A549 (cell line): ENCODE measurements at places on chromosomes 6 and 20. TPM values are rescaled to one million over a fixed set of nuclear protein-coding genes. Genes with fewer than 3 reads are reported as not detected.
A peak's percentile ranks its signal among the peaks of the same experiment; 100 is the strongest.

The SAMD10 gene
- not detected in 3 replicates for polyA plus RNA-seq

The CTAGE9 gene
- not detected in 3 replicates for polyA plus RNA-seq

DNA sequence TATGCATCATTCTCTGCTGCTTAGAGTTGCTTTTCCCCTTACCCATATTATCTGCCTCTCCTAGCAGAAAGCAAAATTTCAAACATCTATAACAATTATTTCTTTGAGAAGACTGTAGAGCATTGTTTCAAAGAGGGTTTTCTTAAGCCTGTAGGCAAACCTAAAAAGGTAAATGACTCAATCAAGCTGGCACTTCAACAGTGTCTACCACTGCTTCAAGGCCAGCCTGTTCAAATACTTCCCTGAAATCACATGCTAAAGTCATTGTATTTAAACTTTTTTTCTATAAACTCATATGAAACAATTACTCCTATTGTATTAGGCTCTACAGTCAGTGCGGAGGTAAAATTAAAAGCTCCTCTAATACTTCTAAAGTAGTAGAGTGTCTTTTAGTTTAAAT, 87.1 kb downstream of the OGFRL1 start:
- DNase-seq = no peak

GRCh38 chr20:43490038-43490437, 17.5 kb upstream of the L3MBTL1 start:
- DNase-seq = no peak

- no peak for DNase-seq
Observed at GRCh38 chr6:137949686-137950390, 82.8 kb downstream of the TNFAIP3 start.

DNA sequence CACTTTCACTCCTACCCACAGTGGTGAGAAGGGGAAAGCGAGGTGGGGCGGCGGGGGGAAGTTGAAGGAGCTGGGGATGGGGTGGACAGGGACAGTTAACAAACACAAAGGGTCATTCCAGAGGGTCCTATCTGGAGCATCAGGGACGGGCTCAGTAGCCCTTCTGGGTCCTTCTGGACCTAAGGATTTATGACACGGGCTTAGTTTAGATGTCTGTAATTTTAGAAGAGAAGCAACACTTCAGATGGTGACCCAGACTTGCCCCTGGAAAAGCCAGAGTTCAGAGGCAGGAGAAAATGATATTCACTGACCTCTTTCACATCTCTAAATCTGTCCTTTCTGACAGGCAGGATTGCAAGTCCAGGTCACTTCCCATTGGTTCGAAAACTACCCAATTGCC, 36.3 kb downstream of the PDE10A start:
- no peak for DNase-seq

The TNNC2 gene
- polyA plus RNA-seq = 0.17 to 0.22 TPM in 2 of 3 replicates, not detected in the other

The CCN6 gene
- polyA plus RNA-seq = not detected in 3 replicates

DNA sequence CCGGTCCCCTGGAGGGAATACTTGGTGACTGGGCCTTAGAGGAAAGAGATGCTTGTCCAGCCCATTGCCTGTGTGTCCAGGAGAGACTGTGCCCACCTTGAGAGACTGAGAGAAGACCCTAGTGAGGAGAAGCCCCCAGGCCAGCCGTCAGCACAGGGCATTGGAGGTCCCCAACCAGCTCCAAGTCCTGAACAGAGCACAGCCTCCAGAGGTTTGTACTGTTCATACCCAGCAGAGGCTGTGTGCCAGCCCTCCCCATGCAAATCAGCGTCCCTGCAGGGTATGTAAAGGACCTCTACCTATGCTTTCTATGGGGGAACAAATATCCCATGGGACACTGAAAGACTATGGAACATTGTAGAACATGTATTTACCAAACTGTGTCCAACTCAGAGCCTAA, 8.4 kb downstream of the HLA-E start:
- no peak for DNase-seq

DNA sequence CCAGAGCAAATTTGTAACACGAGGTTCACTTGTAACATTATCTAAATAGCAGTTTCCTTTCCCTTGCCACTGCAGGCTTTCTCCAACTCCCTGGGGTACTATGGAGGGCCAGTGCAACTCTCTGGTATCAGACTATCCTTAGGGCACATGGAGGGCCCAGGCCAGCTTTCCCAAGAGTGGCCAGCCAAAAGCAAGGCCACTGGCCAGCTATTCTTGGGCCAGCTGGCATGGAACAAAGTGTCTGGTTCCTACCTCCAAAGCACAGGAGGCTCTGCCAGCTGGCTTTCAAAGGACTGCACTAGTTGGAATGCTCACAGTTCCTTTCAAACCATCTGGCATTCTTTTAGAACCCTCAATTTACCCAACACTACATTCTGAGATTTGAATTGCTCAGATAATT, 8.7 kb downstream of the RNF24 start:
- DNase-seq = no peak

The ACTR5 gene
- 7.7 to 9.3 TPM (median 8.8 TPM) in 3 replicates for polyA plus RNA-seq

GRCh38 chr6:112842330-112842685, 495.2 kb downstream of the RFPL4B start:
- DNase-seq = no peak

GRCh38 chr20:50848341-50848808, 53.5 kb downstream of the BCAS4 start:
- DNase-seq = no peak

GRCh38 chr6:141700819-141701218, 431.9 kb upstream of the GJE1 start:
- no peak for DNase-seq

- DNase-seq = no peak
Observed at GRCh38 chr6:167140589-167141474, 16.9 kb downstream of the GPR31 start.

DNA sequence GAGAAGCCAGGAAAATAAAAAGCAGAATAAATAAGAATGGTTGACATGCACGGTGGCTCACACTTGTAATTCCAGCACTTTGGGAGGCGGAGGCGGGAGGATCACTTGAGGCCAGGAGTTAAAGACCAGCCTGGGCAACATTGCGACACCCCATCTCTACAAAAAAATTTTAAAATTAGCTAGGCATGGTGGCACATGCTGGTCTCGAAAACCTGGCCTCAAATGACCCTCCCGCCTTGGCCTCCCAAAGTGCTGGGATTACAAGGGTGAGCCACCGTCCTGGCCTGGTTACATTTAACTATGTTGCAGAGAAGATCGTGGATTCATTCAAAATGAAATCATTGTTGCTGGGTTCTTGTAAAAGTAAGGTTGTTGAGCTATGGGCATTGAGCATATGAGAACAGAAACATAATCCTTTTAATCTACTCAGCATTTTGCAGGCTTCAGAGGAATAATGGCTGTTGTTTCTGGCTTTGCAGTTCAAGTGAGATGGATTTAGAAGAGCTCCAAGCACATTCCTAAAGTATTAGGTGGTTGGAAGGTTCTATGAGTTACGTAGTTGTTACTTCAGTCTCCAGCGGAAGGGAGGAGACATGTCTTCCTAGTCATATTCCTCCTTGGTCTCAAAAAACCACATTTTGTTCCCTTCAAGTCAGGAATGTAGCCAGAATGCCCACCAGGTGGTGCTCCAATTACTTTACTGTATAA, 45.6 kb upstream of the RAB23 start:
- DNase-seq = peak; percentile 28

- DNase-seq = peak; percentile 61
Observed at GRCh38 chr20:48697845-48698491, 129.8 kb downstream of the PREX1 start.

DNA sequence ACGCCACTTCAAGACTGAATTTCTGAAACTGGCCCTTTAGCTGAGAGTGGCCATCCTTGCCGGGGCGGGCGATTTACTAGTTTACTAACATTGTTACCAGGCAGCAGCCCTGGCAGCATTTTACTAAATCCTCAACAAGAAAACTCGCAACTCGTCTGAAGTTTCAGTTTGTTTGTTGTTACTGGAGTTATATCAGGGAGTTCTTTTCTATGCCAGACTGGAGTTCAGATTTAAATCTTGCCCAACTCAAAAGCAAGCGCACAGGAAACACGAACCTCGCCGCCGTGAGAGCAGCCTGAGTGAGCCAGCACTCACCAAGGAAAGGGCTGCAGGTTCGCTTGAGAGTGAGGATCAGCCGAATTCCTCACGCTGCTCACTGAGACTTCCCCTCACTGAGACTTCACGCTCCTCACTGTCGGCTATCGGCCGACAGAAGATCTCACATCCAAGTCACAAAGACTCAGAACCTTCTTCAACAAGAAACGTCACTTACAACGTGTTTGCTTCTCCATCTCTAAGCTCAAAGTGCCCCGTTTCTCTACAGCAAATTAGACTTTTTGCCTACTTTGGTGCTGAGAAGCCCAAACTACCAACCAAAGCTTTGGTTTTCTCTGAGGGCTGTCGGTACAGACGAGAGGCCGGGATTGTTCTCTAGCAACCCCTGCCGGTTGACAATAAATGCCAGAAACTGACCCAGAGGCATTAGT, 78.9 kb downstream of the OLIG3 start:
- peak; percentile 3 for DNase-seq

- DNase-seq = no peak
Observed at GRCh38 chr6:101832371-101832770, 438.9 kb downstream of the GRIK2 start.

- DNase-seq = no peak
Observed at GRCh38 chr20:34420975-34421374, 57.9 kb downstream of the ITCH start.

- no peak for DNase-seq
Observed at GRCh38 chr6:52734072-52734471, 29.2 kb downstream of the GSTA2 start.

GRCh38 chr6:15378272-15378671, 132.4 kb downstream of the JARID2 start:
- DNase-seq = no peak

The GSS gene
- polyA plus RNA-seq = 57.1 to 59.8 TPM (median 58.4 TPM) in 3 replicates

DNA sequence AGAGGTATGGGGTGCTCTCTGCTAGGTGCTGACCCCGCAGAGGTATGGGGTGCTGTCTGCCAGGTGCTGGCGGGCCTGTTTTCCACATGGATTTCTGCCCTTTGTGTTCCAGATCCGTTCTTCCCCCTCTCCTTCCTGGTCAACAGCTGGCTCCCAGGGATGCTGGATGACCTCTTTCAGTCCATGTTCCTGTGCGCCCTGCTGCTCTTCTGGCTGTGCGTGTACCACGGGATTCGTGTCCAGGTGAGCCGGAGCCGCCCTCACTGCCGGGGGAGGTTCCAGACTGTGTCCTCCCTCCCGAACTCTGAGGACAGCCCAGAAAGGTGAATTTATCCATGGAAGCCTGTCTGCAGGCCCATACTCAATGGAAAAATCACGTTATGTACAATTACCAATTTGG, 36.3 kb downstream of the DYNLT1 start:
- DNase-seq = no peak

The FAM217A gene
- not detected in 3 replicates for polyA plus RNA-seq

GRCh38 chr6:6191476-6191875, 129.0 kb downstream of the F13A1 start:
- DNase-seq = no peak

The CDYL gene
- 17.5 to 20.1 TPM (median 18.6 TPM) in 3 replicates for polyA plus RNA-seq

The HSPA1L gene
- 1.2 to 1.7 TPM (median 1.4 TPM) in 3 replicates for polyA plus RNA-seq

The HEY2 gene
- 0.04 TPM in 1 of 3 replicates, not detected in the others for polyA plus RNA-seq

The HCRTR2 gene
- not detected in 3 replicates for polyA plus RNA-seq

- no peak for DNase-seq
Observed at GRCh38 chr20:51311636-51312479, 230.7 kb downstream of the NFATC2 start.

The JAG1 gene
- polyA plus RNA-seq = 75.7 to 80.9 TPM (median 80.8 TPM) in 3 replicates

The ZDHHC14 gene
- polyA plus RNA-seq = 2.6 to 2.8 TPM (median 2.8 TPM) in 3 replicates

- DNase-seq = no peak
Observed at GRCh38 chr20:4550740-4551139, 171.0 kb upstream of the PRND start.

DNA sequence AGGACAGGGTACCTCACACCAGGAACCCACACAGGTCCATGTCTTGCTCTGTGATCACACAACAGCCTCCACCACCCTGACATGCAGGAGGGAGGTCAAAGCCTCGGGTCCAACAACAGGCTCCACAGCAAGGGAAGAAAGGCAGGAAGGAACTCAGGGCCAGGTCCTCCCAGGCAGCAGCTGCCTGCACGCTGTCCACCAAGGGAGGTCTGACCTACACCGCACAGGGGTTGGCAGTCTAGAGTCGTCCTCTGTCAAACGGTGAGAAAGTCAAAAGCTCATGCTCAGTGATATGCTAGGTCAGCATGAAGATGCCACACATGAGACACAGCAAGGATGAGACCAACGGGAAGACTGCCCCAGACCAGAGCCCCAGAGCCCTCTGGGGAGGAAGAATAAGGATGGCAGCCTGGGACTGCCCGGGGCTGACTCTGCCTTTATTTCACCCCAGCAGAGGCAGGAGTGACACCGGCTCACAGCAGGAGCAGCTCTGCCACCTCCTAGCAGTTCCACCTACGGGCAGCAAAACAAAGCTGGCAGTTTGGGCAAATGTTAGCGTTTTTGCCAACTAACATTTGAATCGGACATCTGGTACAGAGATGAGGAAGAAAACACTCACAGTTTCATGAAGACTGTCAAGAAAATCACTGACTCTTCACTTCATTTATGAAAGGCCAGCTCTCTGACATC, 8.5 kb downstream of the GMEB2 start:
- no peak for DNase-seq

DNA sequence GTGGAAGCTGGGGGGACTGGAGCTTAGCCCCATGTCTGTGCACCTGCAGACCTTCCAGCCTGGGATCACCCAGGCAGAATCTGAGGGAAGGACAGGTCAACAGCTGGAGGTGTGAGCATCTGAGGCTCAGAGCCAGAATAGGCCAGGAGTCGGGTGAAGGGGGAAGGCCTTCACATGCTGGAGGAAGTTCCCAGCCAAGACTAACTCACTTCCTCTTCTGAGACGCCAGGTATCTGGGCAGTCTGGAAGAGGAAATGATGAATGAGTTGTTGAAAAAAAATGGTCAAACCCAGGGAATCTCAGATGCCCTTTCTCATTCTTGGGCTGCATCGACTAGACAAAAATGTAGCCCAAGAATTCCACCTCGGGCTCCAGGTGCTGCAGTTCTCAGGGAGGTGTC, 73.6 kb upstream of the TIAM2 start:
- DNase-seq = no peak

The PACRG gene
- polyA plus RNA-seq = 0.14 TPM in 1 of 3 replicates, not detected in the others

The SIRPA gene
- 21.2 to 22.0 TPM (median 21.6 TPM) in 3 replicates for polyA plus RNA-seq

GRCh38 chr20:11544029-11544678, 373.5 kb upstream of the BTBD3 start:
- peak; percentile 84 for DNase-seq

DNA sequence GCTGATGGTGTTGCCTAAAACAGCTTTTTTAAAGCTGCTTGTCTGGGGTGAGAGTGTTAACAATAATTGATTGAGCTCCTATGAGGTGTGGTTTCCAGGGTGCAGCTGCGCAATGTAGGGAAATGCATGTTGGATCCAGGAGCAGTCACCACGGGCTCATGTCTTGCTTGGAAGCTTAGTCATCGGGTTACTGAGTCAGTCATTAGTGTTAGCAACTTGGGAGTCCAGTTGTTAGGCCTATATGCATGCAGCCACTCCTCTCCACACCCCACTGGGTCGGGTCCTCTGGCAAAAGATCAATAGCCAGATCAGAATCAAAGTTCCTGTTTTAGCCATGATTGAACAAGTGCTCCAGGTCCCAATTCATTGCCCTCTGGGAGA, 271.7 kb upstream of the CHD6 start:
- DNase-seq = no peak

The POM121L2 gene
- not detected in 3 replicates for polyA plus RNA-seq

GRCh38 chr6:45483501-45483900, 105.8 kb upstream of the SUPT3H start:
- no peak for DNase-seq

The RIPOR3 gene
- 0.05 to 0.06 TPM in 2 of 3 replicates, not detected in the other for polyA plus RNA-seq

- DNase-seq = peak; percentile 33
Observed at GRCh38 chr20:13220904-13221297, at the start of gene ISM1. Gene ISM1, plus strand, starts transcription at chr20:13221274. Its CDS starts 503 bp downstream, at chr20:13221777.
